C1 segment of cervical spinal cord (tissue), 14 donors: ENCODE measurements at places on chromosomes 2 and 18.

- DNase-seq = no peak
These were observed 110.8 kb downstream of the TGIF1 start for GRCh38 chr18:3560755-3561154.

DNA sequence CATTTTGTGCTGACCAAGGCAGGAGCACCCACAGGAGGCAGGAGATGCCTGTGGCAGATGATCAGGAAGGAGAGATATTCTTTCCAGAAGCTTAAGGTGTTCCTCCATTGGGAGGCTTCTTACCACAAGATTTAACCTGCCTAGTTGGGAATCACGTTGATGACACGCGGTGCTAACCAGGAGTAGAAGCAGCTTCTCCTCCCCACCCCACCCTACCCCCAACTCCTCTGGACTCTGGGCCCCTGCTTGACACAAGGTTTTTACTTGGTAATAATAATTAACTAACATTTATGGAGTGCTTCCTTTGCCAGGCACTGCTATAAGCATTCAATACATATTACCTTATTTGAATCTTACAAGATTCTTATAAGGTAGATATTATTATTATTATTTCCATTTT lies 62.5 kb upstream of the PAPOLG start:
- DNase-seq = no peak

GRCh38 chr18:23837591-23837990 lies 148.3 kb downstream of the LAMA3 start:
- DNase-seq = no peak

GRCh38 chr2:236827997-236828396 lies 257.7 kb upstream of the COPS8 start:
- no peak for DNase-seq
